ENCODE measurements at places on chromosomes 2 and 18. TPM values are rescaled to one million over a fixed set of nuclear protein-coding genes. Genes with fewer than 3 reads are reported as not detected.
A peak's percentile ranks its signal among the peaks of the same experiment; 100 is the strongest.

GRCh38 chr2:144990661-144991060 is 470.7 kb upstream of the ZEB2 start:
- DNase-seq: peak; percentile 6

- DNase-seq: no peak
These were observed 1.1 kb downstream of the PRKRA start for GRCh38 chr2:178449700-178450523.

- DNase-seq: no peak
These were observed 162.6 kb upstream of the SIX3 start for GRCh38 chr2:44778671-44779476.

GRCh38 chr18:26298107-26298506 is 71.9 kb downstream of the TAF4B start:
- DNase-seq: no peak

- no peak for DNase-seq
These were observed 32.4 kb downstream of the TMEM87B start for GRCh38 chr2:112087346-112088020.

GRCh38 chr2:133790711-133791110 is 222.4 kb upstream of the NCKAP5 start:
- no peak for DNase-seq

DNA sequence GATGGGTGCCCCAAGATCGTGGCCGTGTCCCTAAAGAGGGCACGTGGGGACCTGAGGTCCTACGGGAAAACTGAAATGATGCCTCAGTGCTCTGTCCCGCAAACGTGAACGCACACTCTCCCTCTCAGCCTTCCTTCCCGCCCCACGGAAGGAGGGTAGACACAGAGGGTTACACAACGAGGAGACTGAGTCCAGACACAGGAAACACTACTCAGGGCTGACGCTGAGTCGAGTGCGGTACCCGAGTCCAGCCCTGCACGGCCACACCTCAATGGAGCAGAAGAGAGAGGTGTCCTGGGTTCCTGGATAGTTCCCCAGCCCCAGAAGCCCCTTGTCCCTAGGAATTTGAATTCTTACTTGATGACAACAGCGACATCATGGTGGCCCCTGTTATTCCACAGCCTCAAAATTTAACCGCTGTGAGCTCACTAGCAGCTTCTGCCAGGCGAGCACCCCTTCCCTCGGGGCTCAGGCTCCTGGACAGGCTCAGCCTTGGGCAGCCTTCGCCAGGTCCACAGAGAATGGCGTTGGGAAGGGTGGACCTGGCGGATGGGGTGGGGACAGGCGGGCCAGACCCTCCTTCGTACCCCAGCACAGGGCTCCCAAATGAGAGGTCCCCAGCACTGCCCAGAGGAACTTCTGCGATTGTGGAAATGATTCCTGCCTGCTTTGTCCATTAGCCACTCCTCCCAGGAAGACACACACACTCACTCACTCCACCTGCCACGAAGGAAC is 980 bp upstream of the RNPEPL1 start:
- DNase-seq: no peak

- DNase-seq: no peak
These were observed 232.9 kb upstream of the TANK start for GRCh38 chr2:160927324-160927723.

DNA sequence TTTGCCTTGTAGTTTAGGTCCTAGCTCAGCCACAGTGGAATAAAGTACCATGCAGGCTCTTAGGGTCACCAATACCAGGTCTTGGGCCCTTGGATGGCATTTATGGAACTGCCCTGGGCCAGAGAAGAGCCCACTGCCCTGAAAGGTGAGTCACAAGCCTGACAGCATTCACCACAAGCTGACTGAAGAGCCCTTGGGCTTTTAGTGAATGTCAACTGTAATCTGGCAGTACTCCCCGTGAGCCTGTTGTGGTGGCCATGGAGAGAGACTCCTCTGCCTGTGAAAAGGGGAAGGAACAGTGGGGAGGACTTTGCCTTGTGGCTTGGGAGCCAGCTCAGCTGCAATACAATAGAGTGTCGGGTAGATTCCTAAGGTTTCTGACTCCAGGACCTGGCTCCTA is 1389.7 kb downstream of the DSC3 start:
- no peak for DNase-seq

DNA sequence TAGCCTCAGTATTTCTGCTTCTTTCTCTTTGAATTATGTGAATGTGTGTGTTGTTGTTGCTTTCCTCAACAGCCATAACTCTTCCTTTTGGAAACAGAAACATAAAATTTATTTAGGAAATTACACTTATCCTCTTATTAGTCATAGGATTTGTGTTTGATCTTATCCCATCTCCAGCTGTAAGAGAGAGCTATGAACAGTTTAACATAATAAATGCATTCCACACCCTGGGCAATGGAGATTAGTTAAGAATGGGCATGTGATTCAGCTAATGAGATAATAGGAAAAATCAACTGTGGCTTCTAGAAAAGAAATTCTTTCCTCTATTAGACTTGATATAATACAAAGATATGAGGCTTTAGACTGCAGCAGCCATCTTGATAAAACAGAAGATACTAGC is 55.0 kb downstream of the SCN7A start:
- DNase-seq: no peak

GRCh38 chr2:88078643-88079172 is 11.1 kb downstream of the SMYD1 start:
- no peak for DNase-seq

GRCh38 chr18:55221622-55222021 is 262.4 kb upstream of the CCDC68 start:
- DNase-seq: no peak

GRCh38 chr2:112949456-112949855 is 28.4 kb upstream of the IL36G start:
- no peak for DNase-seq

DNA sequence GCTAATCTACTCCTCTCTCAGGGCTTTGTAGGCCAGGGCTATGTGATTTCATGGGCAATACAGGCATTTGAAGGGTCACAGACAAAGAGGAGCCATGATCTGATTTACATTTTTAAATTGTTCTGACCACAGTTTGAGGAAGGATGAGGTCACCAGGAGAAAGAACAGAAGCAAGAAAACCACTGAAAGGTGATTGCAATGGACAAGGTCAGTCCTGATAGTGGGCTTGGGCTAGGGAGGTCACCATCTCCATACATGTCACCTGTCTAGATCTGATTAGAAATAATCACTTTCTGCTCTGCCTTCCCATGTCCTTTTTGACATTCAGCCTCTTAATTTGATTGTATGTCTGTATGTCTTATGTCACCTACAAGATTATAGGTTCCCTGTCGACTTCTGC is 248.9 kb upstream of the CWC22 start:
- no peak for DNase-seq

DNA sequence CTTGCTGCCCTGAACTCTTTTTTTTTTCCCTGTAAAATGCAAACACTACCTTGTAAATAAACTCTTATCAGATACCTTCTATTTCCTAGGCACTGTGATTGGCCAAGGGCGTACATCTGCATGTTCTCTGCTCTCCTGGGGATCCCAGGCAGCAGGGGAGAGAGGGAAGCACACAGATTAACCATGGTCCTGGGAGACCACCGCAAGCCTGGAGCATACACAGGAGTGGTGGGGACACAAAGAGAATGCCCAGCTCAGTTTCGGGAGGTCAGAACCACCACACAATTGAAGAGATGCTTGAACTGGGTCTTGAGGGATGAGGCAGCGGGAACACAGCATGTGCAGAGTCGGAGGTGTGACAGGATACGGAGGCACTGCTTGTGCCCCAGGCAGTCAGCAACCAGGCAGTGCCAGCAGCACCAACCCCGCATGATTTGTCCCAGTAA is 2.1 kb downstream of the GREB1 start:
- DNase-seq: no peak

- DNase-seq: no peak
These were observed 963.4 kb upstream of the NRXN1 start for GRCh38 chr2:51995293-51995692.

DNA sequence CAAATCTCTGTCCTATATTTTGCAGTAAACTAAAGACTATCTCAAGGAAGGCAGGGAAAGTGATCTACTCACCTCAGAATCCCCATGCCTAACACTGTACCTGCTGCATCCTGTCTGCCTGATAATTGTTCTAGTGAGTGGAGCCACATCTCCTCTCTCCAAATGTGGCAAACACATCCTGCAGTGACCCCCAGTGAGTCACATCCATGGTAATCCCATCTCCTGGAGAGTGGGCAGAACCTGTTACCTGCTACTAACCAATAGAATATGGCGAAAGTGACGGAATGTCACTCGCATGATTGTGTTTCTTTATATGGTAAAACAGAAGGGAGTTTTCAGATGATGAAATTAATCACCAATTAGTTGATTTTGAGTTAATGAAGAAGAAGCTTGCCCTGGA is 353.8 kb upstream of the DLGAP1 start:
- no peak for DNase-seq

- no peak for DNase-seq
These were observed 13.6 kb downstream of the STK11IP start for GRCh38 chr2:219611306-219611705.

GRCh38 chr2:10922307-10923007 is 10.7 kb downstream of the KCNF1 start:
- no peak for DNase-seq

DNA sequence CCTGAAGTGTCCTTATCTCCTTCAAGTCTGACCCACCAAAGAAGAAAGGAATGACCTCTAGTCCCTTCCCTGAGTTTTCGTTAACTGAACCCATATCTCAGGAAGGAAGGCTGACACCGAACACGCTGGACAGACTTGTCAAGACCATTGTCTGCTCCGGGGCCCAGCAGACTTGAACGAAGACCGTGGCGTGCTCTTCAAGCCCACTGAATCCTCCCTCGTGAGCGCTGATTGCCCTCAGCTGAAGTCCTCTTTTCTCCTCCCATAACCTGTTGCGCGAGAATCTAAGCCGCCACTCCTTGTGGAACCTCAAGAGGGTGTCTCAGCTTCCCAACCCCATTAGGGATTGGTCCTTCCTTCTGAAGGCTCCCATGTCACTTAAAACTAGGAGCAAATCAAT is 634 bp upstream of the CNDP1 start:
- no peak for DNase-seq

GRCh38 chr2:81523344-81523743 is 1218.8 kb upstream of the LRRTM1 start:
- no peak for DNase-seq

Gene MRPL33
- 39.1 TPM for total RNA-seq

Gene STPG4
- 0.78 TPM for total RNA-seq

Gene SIX3
- total RNA-seq: not detected

Gene MYO5B
- total RNA-seq: 30.7 TPM

Gene UNC80
- 12.3 TPM for total RNA-seq

Gene MROH2A
- not detected for total RNA-seq

Gene SF3B6
- total RNA-seq: 124 TPM

Gene LIMS4
- 0.31 TPM for total RNA-seq
